SJCRH30 (cell line): ENCODE measurements at places on chromosomes 5 and 9.
A peak's percentile ranks its signal among the peaks of the same experiment; 100 is the strongest.

- no peak for DNase-seq
- H3K27ac ChIP-seq = no peak overlapping the region
- H3K27me3 ChIP-seq = no peaks in the 10 kb centered on the region
- H3K4me3 ChIP-seq = no peak overlapping the region
Measured at GRCh38 chr9:73807952-73808351, 656.3 kb downstream of the ANXA1 start.

GRCh38 chr9:104876587-104876986, 51.4 kb downstream of the ABCA1 start:
- DNase-seq = no peak
- no peaks in the 10 kb centered on the region for H3K4me1 ChIP-seq
- H3K27me3 ChIP-seq = no peaks in the 10 kb centered on the region

- H3K27me3 ChIP-seq = 0 out of 2 replicates have a peak, but pooled peaks cover 4% of the 10 kb centered on the region
- H3K36me3 ChIP-seq = no peaks in the 10 kb centered on the region
- H3K4me3 ChIP-seq = no peak overlapping the region
- H3K27ac ChIP-seq = no peak overlapping the region
- no peak for DNase-seq
Measured at GRCh38 chr5:175597718-175598117, 60.2 kb upstream of the HRH2 start.

- H3K27ac ChIP-seq = no peak overlapping the region
- H3K36me3 ChIP-seq = no peaks in the 10 kb centered on the region
- H3K4me3 ChIP-seq = no peak overlapping the region
- no peaks in the 10 kb centered on the region for H3K4me1 ChIP-seq
Measured at GRCh38 chr5:25763781-25764180, 1119.0 kb upstream of the CDH10 start.

DNA sequence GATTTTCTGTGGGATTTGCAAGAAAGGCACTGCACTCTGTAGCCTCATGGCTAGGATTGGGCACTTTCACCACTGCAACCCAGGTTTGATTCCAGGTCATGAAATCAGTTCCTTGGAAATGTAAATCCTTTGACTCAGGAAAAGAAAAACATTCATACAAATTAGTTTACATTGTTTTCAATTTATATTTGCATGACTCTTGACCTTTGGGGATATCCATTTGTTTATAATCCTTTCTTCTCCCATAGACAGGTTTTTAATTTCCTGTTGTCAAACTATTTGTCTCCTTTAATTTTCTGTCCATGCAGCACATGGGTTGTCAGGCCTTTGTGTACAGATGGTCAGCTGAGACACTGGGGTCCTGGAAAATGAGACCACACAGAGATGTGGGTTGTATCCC, 801.5 kb downstream of the NR2F1-AS1 start:
- DNase-seq = no peak
- H3K27me3 ChIP-seq = no peaks in the 10 kb centered on the region
- no peak overlapping the region for H3K4me3 ChIP-seq
- no peak overlapping the region for H3K27ac ChIP-seq

DNA sequence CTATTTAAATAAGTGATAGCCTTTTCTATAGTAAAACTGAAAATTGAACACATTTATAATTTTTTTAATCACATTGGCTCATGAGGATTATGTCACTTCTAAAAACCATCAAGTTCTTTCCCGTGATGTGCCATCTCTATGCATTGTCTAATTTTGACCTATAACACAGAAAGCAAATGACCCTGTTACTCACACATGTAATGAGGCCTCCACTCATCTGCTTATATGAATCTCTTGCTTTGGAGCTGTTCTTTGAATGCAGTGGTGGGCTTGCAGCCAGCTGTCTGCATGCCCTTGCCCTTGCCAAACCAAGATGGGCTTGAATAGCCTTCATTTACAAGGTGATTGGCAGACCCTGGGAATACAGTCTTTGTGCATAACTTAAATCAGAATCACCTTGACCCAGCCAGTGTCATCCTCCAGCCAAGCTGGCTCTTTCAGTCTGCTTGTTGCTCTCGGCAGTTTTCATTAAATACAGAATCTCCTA, 163.2 kb downstream of the TRIO start:
- DNase-seq = no peak
- H3K4me3 ChIP-seq = no peak overlapping the region
- no peaks in the 10 kb centered on the region for H3K27me3 ChIP-seq
- no peaks in the 10 kb centered on the region for H3K4me1 ChIP-seq
- H3K27ac ChIP-seq = no peak overlapping the region

DNA sequence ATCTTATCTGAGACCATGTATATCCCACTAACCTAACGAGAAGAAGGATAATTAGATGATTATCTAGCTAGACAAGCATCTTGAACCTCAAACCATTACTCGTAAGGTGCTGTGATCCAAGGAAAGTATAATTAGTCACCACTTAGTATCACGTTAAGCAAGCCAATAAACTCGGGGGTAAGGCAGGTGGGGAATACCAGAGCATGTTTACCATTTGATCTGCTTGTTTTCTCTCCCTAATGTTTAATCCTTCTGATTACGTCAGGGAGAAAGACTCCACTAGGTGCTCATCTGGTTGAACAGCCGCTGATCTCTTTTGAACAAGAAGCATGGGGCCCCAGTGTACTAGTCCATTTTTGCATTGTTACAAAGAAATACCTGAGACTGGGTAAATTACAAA, 69.9 kb upstream of the SLC1A1 start:
- H3K36me3 ChIP-seq = no peaks in the 10 kb centered on the region
- no peak overlapping the region for H3K27ac ChIP-seq
- H3K4me3 ChIP-seq = no peak overlapping the region
- H3K4me1 ChIP-seq = no peaks in the 10 kb centered on the region
- DNase-seq = no peak

DNA sequence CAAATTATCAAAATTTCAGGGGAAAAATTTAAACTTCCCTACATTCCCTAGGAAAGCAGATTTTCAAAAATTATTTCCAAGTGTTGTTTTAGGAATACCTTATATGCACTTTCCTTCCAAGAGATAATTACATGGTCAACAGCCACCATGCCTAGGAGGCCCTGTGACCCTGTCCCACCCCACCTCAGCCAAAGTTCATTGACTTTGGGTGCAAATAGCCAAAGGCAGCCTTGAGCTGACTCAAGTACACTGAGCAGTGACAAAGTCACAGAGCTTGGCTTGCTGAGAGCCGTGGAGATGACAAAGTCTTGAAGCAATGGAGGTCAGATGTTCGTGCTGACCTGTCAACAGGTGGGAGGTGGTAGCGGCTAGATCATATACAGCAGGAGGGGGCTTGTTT, 24.3 kb upstream of the FBP1 start:
- DNase-seq = no peak
- no peak overlapping the region for H3K4me3 ChIP-seq
- no peak overlapping the region for H3K27ac ChIP-seq
- no peaks in the 10 kb centered on the region for H3K36me3 ChIP-seq
- no peaks in the 10 kb centered on the region for H3K27me3 ChIP-seq
- no peaks in the 10 kb centered on the region for H3K4me1 ChIP-seq

GRCh38 chr5:69516769-69517168, 24.2 kb downstream of the OCLN start:
- no peak overlapping the region for H3K27ac ChIP-seq
- H3K4me3 ChIP-seq = no peak overlapping the region
- H3K27me3 ChIP-seq = no peaks in the 10 kb centered on the region
- DNase-seq = no peak
- H3K4me1 ChIP-seq = peaks cover 31% of the 10 kb centered on the region

DNA sequence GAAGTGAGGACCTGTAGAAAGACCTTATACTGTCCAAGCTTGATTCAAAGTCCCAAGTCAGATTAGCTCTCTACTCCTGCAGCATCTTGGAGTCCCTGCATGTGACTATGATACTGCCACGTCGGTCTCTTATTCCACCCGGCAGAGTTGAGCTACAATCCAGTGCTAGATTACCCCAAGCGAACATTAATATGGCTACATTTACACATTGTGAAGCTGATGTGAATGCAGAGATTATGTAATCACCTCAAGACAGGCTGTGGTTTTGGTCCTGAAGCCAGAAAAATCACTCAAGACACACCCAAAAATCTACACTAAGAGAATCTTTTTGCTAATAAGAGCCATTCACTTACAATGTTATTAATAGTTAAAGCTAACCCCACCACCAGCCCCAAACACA, 116.7 kb downstream of the GNA14 start:
- H3K27me3 ChIP-seq = no peaks in the 10 kb centered on the region
- no peak overlapping the region for H3K27ac ChIP-seq
- no peak for DNase-seq
- no peaks in the 10 kb centered on the region for H3K4me1 ChIP-seq
- no peak overlapping the region for H3K4me3 ChIP-seq

DNA sequence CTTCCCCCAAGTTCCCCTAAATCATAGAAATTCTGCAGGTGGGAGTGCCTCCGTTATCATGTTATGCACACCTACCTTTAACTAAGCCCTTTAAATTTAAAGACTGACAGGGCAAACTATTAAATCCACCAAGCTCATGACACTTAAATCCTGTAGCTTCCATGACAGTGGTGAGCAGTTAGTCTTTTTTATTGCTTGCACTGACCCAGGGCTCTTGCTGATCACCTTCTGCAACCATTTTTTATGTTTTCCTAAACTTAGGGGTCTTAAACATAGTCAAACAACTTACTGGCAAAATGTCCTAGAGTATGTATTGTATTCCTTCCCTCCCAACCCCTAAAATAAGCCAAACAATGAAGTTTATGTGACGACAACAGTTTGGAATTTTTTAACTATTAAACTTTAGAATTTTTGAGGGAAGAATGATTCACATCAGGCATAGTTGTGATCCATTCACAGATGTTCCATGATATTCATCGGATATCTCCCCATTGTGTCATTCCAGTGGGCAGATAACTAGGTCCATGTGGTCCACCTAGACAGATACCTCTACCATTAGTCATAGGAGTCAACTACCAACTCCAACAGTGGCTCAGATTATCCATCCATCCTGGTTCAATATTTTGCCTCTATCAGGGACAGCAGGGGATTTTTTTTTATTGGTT, 283.1 kb downstream of the ADAMTS6 start:
- no peak overlapping the region for H3K4me3 ChIP-seq
- peak overlapping the region; percentile 65 for H3K27ac ChIP-seq
- no peaks in the 10 kb centered on the region for H3K27me3 ChIP-seq
- no peaks in the 10 kb centered on the region for H3K36me3 ChIP-seq
- H3K4me1 ChIP-seq = peaks cover 30% of the 10 kb centered on the region
- peak; percentile 59 for DNase-seq

DNA sequence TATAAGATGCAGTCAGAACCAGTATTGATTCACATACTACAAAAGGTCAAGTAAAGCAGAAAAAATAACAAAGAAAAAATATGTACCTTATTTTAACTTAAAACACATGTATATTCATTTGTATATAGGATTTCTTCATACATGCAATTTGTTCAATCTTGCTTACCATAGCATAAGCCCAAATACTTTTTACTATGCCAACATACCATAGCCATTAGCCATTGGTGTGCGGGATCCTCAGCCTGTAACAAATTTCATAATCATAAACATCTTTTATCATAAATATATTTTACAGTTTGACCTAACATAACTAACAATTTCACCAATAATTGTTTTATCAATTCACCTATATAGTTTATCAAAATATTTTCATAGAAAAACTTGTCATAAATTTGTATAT, 51.1 kb downstream of the MPDZ start:
- H3K4me3 ChIP-seq = no peak overlapping the region
- H3K27me3 ChIP-seq = no peaks in the 10 kb centered on the region
- H3K4me1 ChIP-seq = no peaks in the 10 kb centered on the region
- no peak overlapping the region for H3K27ac ChIP-seq
